RWPE1 (cell line): ENCODE measurements at places on chromosomes 7 and 10.
A peak's percentile ranks its signal among the peaks of the same experiment; 100 is the strongest.

DNA sequence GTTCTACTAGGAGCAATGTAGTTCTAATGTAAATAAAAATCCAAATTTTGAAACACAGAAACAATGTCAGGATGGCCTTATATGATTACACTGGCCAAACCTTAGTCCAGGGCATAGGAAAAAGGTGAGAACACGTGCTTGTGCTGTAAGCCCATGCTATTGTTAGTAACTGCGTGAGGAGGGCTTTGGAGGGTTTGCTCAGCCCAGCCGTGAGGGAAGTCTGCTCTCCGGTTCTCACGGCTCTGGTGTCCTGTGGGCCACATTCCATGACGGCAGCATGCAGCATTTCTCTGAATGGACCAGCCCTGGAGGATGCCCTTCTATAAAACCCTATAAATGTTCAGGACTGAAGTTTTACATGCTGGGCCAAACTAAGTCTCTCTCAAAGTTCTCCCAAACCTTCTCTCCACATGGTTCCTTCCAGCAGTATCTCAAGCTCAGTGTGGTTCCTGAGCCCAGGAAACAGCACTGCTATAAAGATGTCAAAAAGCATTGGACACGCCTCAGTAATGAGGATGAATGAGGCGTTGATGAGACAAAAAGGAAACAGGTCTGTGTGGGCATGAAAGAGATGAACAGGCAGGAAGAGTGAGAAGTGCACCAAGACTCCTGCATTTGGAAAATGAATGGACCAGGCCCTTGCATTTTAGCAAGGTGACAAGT is 174.8 kb upstream of the CDCA7L start:
- DNase-seq, result no peak

DNA sequence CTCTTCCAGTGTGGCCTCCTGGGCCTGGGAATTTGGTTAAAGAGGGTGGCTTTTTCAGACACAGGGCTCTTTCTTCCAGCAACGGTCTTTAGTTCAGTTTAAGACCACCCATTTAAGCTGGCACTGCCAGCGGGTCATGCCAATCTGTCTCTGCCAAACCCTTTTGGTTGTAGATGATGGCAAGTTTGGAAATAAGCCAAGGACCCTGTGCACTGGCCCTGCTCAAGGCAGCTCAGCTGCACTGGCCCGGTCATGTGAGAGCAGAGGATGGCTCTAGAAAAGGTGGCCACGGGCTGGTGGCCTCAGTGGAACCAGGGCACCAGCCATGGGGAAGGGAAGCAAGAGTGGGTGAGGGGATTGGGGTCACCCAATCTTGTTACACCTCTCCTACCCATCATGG is 294.1 kb downstream of the GLRX3 start:
- no peak for DNase-seq

DNA sequence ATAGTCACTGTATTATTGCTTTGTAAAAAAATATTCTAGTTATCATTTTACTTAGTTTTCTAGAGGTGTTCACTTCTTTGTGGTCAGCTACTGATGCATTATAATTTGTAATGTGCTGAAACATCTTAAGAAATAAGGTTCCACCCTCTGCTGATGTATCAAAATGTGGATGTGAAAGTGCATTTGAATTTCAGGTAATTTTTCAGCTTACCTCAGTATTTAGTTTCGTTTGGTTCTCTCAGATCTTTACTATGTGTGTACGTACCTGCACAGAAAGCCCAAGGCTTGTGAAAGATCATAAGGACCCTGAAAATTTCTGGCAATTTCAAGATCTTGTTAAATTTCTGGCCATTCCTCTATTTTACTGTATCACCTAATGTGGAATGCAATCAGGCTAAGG is 542.3 kb upstream of the TPK1 start:
- no peak for DNase-seq

DNA sequence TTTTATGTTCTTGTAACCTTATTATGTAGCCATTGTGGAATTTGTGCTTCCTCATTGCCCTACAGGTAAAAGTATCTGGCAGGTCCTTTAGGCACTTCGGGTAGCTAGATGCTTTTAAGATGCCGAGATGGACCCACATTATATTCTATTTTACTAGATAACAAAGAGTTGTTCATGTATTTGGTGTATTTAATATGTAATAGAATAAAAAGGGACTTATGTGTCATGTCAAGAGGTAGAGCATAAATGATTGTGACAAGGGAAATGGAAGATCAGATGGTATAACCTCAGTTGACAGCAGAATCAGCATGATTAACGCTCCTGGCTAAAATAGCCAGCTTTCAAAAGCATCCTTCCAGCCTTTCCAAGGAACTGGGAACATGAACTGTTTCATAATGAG is 50.6 kb downstream of the NPY start:
- DNase-seq, result no peak

DNA sequence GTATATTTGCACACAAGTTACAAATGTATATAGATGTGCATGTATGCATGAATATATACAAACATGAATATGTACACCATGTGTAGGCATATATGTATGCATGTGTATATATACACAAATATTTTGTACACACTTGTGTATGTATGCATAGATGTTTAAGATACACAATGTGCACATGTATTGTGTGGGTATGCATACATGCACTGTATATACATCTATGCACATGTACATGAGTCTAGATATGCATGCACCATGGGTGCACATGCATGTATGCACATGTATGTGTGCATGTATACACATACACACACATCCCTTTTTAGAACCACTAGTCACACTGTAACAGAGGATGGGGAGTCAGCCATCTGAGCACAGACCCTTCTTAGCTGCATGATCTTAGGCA is 249.4 kb downstream of the COBL start:
- DNase-seq, result no peak

DNA sequence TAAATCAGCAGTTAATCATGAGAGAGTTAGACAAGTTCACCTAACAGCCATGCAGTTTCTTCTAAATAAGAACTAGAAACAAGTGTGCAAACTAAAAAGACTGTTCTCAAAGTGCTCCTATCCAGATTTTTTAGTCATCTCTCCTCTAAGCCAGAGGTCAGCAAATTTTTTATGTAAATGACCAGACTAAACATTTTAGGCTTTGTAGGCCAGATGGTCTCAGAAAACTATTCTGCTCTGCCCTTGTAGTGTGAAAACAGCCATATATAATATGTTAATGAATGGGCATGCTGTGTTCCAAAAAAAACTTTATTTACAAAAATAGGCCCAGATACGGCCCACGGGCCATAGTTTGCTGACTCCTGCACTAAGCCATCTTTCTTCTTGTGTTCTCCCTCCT is 263.0 kb upstream of the LRRN3 start:
- DNase-seq, result no peak

GRCh38 chr7:47766126-47766525 is 182.1 kb downstream of the PKD1L1 start:
- DNase-seq, result no peak

- no peak for DNase-seq
Observed at GRCh38 chr10:45375716-45376231, 1.8 kb downstream of the ALOX5 start.

DNA sequence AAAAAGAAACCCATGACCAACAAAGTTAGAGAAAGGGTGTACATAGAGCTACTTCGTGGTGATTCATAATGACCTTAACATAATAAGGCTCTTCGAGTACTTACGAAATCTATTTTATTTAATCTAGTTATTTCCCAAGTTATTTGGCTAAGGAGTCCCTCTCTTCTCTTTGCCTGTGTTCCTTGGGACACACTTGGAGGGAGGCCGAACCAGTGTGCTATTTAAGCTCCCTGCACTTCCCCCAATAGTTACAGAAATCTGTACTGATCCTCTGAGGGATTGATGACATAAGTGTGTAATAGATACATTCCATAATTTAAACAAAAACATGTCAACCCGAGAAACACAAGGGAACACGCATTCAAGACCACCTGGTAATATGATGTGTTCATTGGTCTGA is 351.1 kb downstream of the GATA3 start:
- no peak for DNase-seq

- DNase-seq, result no peak
Observed at GRCh38 chr10:95597788-95598187, 36.6 kb upstream of the SORBS1 start.

DNA sequence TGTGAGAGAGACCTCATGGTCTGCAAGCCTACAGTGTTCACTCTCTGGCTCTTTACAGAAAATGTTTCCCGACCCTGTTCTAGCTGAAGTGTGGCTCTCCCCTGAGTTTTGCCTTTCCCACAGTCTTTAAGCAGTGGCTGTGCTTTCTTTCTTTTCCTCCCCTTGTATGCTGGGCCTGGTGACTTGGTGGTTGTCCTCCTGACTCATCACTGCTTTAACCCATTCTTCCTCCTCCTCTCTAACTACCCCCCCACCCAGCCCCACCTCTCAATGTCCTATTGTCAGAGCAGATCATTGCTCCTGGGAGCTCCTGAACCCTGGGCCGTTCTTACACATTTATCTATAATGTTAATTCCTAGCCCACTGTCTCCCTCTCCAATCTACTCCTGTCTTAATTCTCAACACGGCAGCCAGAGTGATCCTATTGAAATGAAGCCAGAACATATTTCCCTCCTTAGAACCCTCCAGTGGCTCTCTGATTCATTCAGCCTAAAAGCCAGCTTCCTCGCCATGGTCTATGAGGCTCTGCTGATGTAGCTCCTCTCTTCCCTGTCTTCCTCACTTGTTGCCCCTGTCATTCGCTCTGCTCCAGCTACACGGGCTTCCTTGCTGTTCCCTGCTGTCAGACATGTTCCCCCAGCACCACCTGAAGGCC is 55.0 kb downstream of the DENND11 start:
- no peak for DNase-seq

DNA sequence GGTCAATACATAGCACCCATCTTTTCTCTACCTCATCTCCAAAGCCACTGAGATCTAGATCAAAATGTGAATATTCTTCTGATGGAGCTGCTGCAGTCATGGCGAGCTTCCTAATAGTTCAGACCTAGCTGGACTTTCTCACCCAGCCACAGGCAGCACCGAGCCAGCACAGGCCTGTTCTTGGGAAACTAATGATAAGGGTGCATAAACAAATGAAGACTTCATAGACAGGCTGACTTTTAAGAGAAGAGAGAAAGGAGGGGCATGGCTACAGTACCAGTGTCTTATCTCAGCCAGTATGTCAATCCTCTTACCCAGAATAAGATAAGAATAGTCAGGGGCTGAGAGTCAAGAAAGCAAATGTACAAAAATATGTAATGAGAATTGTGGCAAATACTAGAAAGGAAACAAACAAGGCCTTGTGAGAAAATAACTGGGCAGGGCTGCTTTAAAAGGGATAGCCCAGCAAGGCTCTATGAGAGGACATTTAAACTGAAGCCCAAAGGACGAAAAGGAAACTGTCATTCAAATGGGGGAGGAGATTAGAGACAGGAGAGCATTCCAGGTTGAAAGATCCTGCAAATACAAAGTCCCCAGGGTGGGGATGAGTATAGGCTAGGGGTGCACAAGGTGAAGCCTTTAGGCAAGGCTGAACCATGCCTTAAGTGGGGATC is 21.8 kb upstream of the CDK14 start:
- DNase-seq, result no peak

- no peak for DNase-seq
Observed at GRCh38 chr10:74135452-74135851, 15.2 kb downstream of the AP3M1 start.

DNA sequence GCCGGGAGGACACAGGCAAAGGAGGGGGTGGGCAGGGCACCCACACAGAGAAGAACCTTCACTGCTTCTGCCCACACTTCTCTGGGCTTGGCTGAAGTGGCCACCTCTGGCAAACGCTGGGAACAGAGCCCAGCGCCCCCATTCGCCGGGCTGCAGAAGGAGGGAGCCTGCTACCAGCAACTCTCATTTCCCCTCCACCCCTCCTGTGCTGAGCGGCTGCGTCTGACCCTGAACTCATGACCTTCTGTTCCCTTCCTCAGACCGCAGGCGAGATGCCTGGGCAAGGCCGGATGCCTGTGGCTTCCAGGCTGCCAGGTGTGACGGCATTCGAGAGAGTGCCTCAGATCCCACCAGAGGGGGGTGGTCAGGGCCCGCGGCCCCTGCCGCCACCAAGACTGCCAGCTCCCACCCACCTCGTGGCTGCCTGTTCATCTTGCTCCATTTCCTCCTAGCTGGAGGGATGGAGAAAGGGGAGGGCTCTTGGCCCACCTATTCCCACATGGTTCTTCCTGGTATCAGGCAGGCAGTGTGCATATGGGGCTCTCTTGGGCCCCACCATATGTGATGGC is 19.8 kb downstream of the DNAJB12 start:
- peak; percentile 79 for DNase-seq

- no peak for DNase-seq
Observed at GRCh38 chr10:128018691-128019090, 107.5 kb downstream of the MKI67 start.

GRCh38 chr10:25261558-25261957 is 86.8 kb downstream of the GPR158 start:
- no peak for DNase-seq

GRCh38 chr7:22639396-22639795 is 87.6 kb upstream of the IL6 start:
- DNase-seq, result no peak

DNA sequence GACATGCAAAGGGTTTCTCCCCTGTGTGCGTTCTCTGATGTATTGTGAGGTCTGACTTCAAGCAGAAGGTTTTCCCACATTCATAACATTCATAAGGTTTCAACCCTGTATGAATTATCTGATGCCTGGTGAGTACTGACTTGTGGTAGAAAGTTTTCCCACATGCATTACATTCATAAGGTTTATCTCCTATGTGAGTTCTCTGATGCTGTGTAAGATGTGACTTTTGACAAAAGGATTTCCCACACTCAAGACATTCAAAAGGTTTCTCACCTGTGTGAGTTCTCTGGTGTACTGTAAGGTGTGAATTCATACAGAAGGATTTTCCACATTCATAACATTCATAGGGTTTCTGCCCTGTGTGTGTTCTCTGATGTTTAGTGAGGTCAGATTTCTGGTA is 45.1 kb downstream of the ZNF33B start:
- DNase-seq, result no peak

DNA sequence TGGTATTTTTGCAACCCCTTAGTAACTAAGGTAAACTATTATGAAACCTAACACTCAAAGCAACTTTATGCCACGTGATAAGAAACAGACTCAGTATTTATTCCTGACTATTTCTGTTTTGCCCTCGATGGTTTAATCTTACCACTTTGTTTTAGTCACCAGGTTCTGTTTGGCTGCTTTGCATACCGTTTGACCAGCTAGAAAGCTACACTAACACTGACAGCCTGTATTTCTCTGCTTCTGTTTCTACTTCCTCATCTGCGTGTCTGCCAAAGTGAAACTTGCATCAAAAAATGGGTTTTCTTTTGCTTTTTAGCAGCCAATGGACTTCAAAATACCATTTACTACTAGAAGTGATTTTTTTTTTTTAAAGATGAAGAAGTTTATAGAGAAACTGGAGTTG is 802.5 kb downstream of the GRM8 start:
- DNase-seq, result no peak

DNA sequence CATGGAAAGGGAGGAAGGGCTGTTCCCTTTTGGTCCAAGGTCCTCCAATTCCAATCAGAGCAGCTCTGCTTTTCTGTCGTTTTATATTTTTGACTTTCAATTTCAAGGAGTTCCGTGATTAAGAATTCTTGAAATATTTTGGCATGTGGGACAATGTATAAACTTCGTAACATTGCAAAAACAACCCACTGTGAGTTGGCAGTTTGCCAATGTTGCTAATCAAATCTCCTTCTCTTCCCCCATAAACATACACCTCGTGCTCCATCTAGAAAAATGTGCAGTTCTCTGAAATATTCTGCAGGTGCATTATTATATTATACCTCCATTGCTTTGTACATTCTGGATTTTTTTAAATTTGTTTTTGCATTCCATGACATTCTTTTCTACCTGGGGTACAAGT is 49.8 kb downstream of the POU6F2 start:
- no peak for DNase-seq
